ENCODE measurements at places on chromosomes 12 and 14.
A peak's percentile ranks its signal among the peaks of the same experiment; 100 is the strongest.

- no peak for DNase-seq
These were observed 51.4 kb downstream of the HMGA2 start for GRCh38 chr12:65875640-65876071.

DNA sequence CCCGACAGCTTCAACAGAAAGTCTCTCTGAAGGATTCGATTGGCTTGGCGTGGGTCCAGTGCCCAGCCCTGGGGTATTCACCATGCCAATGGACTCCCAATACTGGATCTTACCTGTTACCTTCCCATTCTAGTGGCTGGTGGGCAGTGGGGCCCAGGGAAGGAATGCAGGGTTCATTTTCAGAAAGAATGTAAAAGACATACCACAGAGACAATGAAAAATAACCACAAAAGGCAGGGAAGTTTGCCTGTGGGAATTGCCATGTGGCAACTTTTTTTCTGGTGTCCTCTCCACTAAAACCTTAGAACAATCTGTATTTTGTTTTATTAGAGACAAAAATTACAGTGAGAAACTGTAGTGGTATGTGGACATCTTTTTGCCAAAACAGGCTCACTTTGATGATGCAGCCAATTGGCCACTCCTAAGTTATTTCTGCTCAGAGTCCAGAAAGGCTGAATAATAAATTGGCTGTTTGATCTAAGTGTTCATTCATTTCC lies 55.2 kb downstream of the PTGER2 start:
- no peak for DNase-seq

DNA sequence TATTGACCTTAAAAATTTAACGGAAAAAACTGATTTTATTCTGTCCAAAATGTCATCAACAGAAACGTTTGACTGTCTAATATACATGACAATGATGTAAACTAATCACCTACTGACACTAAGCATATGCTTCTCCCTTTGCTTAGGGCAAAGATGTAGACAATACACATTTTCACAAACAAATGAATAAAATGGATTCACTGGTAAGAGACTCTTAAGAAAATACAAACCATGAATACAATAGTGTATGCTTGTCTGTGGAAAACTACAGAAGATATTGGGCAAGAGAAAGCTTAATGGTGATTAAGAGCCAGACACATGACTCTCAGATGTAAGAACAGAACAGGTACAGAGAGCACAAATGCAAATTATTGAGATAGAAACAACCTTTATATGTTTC lies 1248.7 kb downstream of the FSCB start:
- no peak for DNase-seq

DNA sequence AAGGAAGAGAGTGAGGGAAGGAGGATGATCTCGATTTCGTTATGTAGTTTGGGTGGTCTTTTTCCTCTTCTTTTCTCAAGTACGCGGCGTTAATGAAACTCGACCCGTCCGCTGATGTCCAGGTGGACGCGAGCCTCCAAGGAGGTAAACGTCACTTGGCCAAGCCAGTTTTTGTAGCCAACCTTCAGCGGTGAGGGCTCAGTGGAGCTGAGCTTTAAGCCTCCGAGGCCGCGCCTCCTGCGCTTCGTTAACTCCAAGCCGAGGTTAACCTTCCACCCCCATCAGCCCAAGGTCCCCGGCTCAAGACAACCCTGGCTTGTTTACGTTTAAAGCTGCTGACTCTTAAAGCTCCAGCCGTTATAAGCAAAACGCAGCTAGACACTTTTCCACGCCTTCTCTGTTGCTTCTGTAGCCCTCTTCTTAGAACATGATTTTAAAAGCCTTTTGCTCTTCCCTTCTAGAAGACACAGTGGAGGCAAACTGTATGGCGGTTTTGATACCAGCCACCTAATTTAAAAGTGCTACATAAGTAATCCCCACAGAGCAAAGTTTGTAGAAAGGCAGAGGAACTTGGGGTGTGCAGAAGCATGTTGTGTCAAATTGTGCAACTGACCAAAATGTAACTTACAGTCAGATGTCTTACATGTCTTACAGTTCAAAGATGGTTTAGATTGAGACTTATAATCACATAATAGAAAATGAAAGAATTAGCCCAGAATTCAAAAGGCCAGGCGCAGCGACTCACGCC lies 923 bp upstream of the ITPR2 start:
- peak; percentile 53 for DNase-seq

DNA sequence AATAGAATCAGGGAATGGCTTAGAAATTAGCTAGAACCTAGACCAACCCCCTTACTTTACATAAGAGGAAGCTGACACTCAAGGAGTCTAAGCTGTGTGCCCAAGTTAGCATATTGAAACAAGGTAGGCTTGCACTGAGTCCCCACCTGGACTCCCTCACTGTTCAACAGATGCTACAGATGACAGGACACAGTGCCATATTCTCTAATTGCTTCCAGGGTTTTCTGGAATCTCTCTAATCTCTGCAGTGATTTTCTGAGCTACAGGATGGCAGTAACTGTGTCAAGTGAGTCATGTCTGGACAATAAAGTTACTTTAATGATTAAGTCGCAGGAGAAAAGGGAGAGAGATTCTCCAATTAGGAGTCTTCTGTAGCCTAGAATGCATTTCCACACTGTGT lies 35.8 kb downstream of the AKAP6 start:
- no peak for DNase-seq
